GM13977 (cell line): ENCODE measurements at places on chromosomes 7 and 10.

DNA sequence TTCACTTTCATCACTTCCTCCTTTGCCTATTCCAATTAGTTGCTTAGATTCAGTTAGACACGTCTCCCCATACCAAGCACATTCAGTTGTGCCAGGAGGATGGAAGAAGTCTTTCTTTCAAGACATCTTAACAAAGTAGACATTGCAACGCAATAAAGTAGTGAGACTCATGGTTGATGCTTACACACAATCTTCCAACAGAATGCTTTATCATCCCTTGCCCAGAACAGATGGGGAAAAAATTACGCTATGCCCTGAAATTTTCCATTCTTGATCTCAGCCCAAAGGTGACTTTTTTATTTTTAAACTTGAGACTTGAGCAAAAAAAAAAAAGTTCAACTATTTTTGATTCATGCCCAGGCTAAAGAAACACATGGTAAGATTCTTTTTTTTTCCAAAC is 74.9 kb downstream of the KCNMA1 start:
- no peak for DNase-seq

DNA sequence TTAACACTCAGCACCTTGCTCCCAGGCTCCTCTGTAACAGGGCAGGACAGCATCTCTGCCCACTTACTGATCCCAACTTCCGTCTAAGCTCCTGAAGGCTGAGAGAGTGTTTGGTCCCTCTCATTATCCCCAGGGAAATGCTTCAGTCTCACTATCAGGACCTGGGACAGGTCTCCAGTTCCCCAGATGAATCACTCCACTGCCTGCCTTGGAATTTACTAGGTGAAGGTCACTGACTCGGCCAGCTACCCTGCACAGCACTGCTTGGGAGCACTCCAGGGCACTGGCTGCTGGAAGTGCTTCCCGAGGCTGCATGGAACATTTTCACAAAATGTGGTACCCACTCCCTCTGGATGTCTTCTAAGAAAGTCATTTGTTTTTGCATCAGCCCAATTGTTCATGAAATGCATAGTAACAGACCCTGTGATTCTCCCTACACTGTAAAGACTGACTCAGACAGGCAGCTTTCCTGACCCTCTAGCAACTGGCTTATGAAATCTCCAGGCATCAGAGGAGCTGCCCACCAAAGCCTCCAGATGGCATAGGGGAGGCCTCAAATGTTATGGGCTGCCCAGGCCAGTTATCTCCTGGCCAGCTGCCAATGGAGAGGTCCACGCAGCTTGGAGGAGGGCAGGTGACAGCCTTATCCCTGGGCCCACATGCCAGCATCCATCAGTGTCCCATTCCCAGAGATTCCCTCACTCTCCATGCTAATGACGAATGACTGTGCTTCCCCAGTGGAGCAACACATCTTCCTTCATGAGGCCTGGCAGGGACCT is 89.1 kb downstream of the GFRA1 start:
- no peak for DNase-seq

DNA sequence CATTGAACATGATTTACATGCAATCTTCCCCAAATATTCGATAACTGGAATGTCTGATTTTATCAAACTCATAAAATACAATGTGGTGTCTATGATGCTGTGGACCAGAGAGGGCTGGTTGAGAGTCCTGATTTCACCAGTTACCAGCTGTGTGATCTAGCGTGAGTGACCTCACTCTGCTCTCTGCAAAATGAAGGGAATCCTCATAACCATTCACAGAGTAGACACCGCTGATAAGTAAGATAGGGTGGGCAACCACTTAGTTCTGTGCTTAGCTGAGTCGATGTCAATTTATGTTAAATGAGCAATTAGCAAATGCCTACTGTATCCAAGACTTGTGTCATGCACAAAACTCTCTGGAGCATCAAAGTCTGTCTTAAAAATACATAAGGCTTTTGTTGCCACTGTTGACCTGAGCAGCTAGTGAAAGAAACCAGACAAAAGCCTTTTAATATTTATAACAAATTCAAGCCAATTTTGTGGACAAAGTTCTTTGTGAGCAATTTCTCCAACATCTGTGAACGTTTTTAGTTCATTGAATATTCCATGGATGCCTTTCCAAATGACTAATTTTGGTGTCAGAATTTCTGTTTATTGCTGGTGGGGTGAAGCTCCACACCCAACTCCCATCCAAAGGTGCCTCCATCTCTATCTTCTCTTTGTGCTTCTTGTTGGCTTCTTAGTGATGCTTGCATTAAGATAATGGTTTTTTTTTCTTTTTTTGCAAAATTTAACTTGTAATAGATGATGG is 314.2 kb downstream of the ADRA2A start:
- no peak for DNase-seq

DNA sequence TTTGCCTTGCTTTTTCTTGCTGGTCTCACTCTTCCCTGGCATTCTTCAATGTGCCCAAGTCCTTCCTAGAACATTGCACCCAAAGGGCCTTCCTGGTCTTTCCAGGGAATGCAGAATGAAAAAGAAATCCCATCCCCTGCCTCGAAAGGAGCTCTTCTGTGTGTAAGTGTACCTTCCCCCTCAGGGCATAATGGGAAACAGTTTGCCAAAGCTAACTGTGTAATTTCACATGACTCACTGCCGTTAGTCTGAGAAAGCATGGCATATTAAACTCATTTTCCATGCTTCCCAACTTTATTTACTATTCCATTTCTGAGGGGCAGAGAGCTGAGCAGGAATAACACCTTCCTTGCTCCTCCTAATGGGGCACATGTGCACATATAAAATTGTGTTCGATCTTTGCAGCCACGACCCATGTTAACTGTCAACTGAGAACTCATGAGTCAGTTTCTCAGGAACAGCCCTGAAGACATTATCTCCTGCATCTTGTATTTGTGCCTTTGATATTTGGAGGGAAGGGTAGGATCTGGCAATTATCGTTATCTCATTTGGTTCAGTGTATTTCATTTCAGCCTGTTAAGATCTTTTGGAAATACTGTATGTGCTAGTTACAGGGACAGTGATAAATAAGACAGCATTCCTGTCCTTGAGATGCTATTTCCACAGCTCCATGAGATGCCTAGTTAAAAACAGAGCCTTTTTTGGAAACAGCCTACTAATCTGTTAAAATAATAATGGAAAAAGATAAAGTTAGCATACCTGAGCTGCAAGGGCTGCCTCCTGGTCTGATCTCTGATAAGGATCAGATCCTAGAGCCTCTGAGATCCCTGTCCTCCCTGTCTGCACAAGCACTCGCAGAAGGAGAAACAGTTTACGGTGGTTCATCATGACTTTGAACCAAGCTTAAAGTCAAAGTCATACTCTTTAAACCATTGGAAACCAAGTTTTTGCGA is 42.3 kb downstream of the IKZF1 start:
- DNase-seq = no peak
